ENCODE measurements at places on chromosomes 5 and 9.

DNA sequence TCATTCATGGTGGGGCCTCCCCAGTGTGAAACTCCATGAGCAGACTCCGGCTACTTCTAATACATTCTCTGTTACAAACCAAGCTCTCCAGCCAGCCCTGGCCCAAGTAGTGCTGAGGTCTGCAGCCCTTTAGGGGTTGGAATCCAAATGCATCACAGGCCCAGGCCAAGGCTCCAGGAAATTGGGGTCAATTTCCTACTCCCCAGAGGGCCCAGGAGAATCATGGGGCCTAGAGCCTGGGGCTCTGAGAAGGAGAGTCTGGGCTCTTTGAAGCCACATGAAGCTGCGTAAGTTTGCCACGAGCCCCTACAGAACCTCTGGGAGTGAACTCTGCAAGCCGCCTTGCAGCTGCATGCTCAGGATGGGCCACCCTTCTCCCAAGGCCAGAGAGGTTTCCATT lies 206.4 kb downstream of the PAPPA start:
- DNase-seq = no peak

GRCh38 chr9:1034271-1034670 lies 15.9 kb upstream of the DMRT2 start:
- DNase-seq = no peak

DNA sequence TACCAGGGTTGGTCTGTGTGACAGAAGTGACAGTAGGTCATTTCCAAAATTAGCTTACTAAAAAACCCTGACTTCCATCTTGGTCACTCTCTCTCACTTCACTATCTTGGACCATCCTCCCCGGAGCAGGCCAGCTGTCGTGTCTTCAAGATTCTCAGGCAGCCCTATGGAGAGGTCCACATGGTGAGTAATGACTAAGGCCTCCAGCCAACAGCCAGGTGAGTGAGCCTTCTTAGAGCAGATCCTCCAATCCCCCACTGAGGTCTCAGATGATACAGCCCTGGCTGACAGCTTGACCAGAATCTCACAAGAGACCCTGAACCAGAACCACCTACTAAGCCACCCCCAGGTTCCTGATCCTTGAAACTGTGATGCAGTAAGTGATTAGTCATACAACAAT lies 92.0 kb downstream of the DCP2 start:
- no peak for DNase-seq

- no peak for DNase-seq
Observed at GRCh38 chr5:52727020-52727419, 60.7 kb upstream of the ITGA1 start.

DNA sequence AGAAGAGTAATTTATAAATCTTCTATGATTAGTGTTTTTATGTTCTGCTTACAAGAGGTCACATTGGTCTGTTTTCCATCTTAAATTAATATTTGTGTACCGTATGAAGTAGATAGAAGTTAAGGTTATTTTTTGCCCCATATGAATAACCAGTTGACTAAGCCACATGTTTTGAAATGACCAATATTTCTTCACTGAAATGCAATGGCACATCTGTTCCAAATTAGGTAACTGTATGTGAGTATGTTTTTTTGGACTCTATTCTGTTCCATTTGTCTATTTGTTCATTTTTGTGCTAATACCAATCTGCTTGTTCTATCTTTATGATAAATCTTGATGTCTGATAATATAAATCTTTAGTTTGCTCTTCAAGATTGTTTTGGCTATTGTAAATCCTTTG lies 17.7 kb downstream of the JAK2 start:
- DNase-seq = no peak

- DNase-seq = no peak
Observed at GRCh38 chr5:111229871-111230810, 6.0 kb downstream of the CAMK4 start.

DNA sequence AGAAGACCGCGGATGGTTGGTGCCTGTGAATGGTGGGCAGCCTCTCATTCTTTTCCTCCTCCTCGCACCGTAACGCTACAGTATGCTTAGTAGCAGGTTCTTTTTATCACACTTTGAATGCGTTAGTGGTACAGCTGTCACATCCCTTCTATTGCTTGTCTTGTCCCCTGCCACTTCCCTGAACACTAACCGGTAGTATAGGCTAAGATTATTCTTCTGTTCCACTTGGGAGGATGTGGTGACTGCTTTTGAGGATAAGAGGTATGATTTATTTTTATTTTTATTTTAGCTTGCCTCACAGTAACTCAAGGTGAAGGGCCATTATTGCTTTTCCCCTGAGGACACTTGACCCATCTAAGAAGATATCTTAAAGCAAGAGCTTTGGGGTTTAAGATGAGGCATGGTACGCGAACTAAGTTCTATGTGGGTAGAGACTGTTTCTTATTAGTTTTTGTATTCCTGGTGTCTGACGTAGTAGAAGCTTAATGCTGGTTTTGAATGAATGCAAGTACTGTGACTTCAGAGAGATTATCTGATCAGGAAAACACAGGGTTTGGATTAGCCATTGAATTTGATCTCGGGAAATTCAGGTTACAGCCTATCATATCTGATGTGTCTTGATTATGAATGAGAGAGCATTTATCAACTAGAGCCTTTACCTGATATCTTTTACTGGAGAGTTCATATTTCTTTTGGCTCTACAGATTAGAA lies 951 bp downstream of the UNC13B start:
- DNase-seq = no peak

GRCh38 chr5:83443534-83443933 lies 28.0 kb upstream of the VCAN start:
- DNase-seq = no peak

DNA sequence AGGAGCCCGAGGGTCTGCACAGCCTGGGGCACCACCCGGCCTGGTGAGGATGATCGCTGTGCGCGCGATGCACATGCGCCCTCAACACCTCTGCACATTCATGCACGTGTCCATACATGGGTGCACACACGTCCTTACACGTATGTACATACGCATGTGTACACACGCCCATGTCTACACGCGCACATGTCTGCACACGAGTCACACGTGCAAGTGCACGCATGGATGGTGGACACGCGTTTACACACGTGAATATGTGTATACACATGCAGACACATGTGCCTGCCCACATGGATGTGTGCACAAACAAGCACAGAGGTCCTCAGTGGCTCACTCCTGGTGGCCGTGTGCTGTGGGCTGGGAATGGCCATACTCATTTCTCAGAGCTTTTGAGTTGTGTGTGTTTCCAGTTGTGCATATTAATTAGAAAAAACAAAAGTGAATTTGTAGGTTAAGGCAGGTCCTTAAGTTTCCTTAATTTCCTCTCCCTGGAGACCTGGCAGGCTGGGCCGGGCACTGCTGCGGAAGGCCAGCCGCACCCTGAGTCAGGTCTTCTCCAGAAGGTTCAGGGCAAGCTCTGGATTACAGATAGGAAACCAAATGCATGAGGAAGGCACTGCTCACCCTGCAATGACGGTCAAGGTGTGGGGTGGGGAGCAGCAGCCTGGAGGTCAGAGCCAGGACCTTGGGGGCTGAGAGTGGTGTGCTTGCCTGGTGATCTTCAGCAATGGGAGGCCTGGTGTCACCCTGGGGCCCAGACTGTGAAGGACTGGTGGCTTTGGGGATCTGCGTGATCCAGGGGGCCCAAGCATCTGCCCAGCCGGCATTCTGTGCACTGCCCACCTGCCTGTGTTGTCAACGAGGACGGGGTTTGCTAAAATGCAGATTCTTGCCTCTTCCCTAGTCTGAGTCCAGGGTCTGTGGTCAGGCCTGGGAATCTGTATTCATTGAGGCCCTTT lies 1.3 kb upstream of the RNU6ATAC start:
- no peak for DNase-seq

DNA sequence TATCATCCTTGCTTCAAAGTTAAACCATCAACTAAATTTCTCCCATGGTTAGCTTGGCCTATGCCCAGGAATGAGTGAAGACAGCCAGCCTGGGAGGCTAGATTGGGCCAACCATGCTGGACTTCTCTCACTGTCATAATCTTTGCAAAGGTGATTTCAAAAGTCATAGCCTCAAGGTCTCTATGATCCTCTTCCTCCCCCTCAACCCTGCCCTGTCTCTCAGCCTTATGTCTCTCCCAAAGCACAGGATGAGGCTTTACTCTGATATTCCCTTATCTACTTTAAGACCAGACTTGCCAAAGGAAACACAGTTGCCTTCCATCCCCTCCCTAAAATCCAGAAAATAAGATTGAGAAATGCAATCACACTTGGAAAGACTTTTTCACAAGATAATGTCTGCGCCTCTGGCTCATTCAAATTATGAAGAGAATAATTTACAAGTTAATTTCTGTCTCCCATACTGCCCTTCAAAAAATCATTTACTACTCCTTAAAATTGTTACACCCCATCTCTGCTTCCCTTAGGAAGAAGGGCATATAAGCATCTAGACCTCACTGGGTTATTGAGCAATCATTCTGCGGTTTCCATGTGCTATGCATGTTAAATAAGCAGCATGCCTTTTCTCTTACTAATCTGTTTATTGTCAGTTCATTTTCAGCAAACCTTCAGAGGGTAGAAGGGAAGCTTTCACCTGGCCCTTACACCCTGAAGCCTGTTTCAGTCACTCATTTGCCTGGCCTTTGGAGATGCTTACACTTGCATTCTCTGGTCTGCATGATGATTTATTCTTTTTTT lies 113.8 kb upstream of the ANKRD55 start:
- no peak for DNase-seq

DNA sequence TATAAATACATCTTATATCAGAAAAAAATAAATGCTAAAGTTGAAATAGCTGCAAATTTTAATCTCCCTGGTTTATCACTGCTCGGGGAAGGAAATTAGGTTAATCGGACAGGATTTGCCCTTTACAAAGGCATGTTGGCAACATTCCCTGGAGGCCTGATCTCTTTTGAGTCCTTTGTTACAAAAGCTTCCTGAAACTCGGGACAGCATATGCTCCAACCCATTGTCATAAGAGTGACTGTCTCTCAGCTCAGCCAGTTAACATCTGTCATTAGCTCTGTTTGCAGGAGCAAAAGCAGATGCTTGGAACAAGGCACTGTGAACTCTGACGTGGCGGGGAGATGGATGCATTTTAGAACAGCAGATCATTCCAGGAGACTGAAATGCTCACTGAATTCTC lies 80.6 kb downstream of the MYO10 start:
- DNase-seq = no peak

- DNase-seq = no peak
Observed at GRCh38 chr9:132609829-132610228, 27.4 kb downstream of the BARHL1 start.

DNA sequence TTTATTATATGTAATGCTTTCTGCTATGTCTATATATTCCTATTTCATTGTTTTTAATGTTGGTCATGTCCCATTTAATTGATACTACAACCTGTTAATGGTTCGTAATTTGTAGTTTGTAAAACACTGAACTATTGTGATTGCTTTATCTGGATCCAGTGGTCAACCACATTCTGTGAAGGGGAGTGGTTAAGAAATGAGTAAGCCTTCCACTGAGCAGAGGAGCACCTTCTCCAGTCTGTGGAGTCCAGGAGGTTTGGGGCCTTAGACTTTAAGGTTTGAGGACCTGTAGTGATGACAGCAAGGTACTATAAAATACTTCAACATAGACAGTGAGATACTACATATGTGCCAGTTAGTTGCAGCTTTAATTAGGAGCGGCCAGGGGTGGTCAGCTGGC lies 67.7 kb upstream of the RAD23B start:
- DNase-seq = no peak

DNA sequence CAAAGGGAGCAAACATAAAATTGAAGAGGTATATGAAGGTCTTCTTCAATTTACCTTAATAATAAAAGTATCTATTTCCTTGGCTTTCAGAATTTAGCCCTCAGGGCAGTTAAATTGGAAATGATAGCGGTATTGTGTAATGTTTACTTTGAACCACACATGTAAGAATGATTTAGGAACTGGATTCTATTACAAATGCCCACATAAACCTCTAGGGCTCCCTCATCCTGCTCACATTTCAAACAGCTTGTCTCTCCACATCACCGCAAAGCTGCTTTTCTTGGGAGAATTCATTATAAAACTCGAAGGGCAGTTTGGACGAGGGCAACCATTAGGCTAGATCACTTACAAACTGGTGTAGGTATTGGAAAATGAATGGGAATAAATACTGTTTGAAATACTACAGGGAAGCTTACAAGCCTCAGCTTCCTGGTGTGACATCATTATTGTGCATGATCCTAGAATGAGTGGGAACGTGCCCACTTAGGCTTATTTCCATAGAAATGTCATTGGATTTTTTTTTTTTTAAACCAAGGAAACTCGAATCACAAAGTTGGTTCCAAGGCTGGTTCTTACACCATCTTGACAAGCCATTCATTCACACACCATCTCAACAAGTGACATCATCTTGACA lies 47.3 kb downstream of the MTRR start:
- DNase-seq = no peak

DNA sequence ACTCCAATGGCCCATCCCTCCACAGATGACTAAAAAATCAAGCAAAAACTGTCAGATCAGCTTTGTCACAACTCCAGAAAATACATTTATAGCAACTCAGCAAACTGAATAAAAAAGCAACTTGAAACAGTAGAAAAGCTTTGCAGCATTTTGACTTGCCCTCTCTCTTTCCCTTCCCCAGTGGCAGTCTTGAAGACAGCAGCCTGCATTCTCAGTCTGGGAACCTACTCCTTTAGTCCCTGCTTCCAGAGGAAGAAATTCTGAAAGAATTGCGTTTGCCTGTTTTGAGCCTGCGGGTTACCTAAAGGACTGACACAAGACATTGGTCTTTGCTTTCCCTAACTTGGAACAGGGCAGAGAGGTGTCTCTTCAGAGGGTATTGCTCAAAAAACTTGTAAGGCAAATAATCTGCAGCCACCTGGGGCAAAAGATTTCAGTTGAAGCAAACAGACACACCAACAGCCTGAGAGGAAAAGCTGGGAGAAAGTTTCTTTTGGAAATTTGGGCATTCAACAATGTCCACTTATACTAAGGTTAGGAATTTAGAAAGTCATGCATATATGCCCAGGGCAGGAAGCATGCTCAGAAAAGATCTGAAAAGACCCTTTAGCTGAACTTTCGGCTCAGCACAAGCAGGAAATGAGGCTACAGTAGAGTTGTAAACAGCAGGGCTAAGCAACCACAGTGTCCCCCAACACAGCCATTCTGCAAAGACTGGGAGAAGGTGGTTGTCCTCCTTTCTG lies 15.2 kb upstream of the SLC35D2 start:
- no peak for DNase-seq

- DNase-seq = no peak
Observed at GRCh38 chr5:83517072-83517687, 45.6 kb downstream of the VCAN start.

DNA sequence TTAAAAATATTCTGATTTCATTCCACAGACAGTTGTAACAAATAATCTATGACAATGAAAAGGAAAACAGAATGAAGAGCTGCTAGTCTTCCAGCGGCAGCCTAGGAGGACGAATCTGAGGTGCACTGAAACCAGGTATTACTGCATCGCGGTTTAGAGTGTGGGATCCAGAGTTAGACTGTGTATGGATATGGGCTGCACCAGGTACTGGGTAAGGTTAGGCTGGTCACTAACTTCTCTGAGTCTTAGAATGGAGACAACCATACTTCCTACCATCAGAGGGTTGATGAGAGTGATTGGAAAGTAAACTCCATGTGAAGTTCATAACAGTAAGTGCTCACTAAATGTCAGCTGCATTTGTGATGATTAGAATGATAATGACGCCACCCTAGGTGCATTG lies 158.7 kb downstream of the MYO10 start:
- no peak for DNase-seq

- no peak for DNase-seq
Observed at GRCh38 chr5:83595217-83595616, 123.7 kb downstream of the VCAN start.

Measured in stimulated activated CD4-positive, alpha-beta T cell treated with anti-CD3 and anti-CD28 coated beads, Interleukin-1b, Interleukin-23, amount 100 ng/mL, for 1 hour (primary cell).